ENCODE measurements at places on chromosomes 2 and 18. TPM values are rescaled to one million over a fixed set of nuclear protein-coding genes. Genes with fewer than 3 reads are reported as not detected.

DNA sequence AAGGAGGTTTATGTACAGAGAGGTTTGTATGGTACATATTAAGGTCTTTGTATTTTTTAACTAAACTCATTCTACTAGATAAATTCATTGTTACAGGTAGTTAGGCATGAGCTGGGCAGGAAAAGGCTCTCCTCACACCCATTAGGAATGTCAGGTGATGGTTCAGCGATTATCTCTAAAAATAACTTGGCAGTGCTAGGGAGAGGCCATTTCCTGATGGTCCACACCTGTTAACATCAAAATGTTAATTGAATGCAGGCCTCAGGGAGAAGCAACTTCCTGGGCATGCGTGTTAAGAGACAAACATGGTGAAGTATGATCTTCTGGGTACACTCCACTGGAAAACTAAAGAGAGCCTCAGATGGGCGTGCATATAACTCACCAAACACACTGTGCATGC, 73.6 kb downstream of the ARL6IP6 start:
- no peak overlapping the region for H3K27ac ChIP-seq
- peaks cover 3% of the 10 kb centered on the region for H3K27me3 ChIP-seq
- no peak for DNase-seq
- H3K4me3 ChIP-seq, result no peak overlapping the region
- no peaks in the 10 kb centered on the region for H3K4me1 ChIP-seq
- no peaks in the 10 kb centered on the region for H3K36me3 ChIP-seq

DNA sequence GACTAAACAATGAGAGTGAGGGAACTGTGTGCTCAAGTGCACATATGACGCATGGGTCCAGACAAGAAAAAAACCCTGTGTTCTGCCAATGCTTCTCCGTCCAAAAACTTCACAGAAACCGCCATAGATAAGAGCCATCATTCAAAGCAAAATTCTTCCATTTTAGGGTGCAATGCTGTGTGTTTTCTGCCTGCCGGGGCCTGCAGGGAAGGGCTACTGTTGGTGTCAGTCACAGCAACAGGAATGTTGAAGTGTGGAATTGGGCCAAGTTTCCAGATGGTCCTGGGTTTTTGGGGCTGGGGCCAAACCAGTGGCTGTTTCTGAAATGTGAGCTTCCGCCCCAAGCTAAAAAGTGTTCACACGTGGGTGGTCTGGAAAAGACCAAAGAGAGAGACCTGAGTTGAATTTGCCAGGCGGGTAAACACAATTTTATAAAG, 677 bp upstream of the MC2R start:
- H3K27ac ChIP-seq, result no peak overlapping the region
- no peaks in the 10 kb centered on the region for H3K4me1 ChIP-seq
- peaks cover 92% of the 10 kb centered on the region for H3K27me3 ChIP-seq

GRCh38 chr18:22224339-22224738, 55.0 kb downstream of the GATA6 start:
- no peaks in the 10 kb centered on the region for H3K36me3 ChIP-seq
- H3K27ac ChIP-seq, result peak overlapping the region; percentile 71
- peaks cover 17% of the 10 kb centered on the region for H3K4me1 ChIP-seq
- no peak overlapping the region for H3K4me3 ChIP-seq
- DNase-seq, result no peak
- no peaks in the 10 kb centered on the region for H3K27me3 ChIP-seq

Gene CHRNG
- not detected for total RNA-seq

Gene ZC3H6
- total RNA-seq, result 1.3 TPM

- H3K36me3 ChIP-seq, result peaks cover 46% of the 10 kb centered on the region
- H3K4me3 ChIP-seq, result peak overlapping the region; percentile 27
- DNase-seq, result peak; percentile 87
- H3K27me3 ChIP-seq, result no peaks in the 10 kb centered on the region
- peak overlapping the region; percentile 99 for H3K27ac ChIP-seq
These were observed 101.2 kb downstream of the KCTD18 start for GRCh38 chr2:200408428-200409316.

DNA sequence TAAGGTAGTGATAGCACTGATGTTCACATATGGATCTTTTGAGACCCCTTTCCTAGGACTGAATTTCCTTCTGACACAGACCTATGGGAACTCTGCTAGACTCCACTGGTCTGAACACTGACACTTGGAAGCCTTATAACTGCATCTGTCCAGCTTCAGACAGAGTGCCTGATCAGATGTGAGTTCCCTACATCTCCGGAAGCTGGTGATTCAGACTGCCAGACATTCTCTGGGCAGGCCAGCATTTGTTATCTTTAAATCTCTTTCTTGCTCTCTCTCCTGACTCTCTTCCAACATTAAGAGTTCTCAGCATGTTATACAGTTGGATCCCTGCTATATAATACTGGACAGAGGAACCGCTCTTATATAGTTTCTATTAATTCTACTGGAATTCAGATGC, 408.5 kb downstream of the ZEB2 start:
- H3K27ac ChIP-seq, result no peak overlapping the region
- H3K27me3 ChIP-seq, result no peaks in the 10 kb centered on the region
- H3K36me3 ChIP-seq, result no peaks in the 10 kb centered on the region
- DNase-seq, result peak; percentile 56
- H3K4me3 ChIP-seq, result no peak overlapping the region

Gene VAMP5
- not detected for total RNA-seq

- no peaks in the 10 kb centered on the region for H3K36me3 ChIP-seq
- no peak overlapping the region for H3K4me3 ChIP-seq
- no peak for DNase-seq
These were observed 453.1 kb upstream of the GCFC2 start for GRCh38 chr2:76163860-76164259.

DNA sequence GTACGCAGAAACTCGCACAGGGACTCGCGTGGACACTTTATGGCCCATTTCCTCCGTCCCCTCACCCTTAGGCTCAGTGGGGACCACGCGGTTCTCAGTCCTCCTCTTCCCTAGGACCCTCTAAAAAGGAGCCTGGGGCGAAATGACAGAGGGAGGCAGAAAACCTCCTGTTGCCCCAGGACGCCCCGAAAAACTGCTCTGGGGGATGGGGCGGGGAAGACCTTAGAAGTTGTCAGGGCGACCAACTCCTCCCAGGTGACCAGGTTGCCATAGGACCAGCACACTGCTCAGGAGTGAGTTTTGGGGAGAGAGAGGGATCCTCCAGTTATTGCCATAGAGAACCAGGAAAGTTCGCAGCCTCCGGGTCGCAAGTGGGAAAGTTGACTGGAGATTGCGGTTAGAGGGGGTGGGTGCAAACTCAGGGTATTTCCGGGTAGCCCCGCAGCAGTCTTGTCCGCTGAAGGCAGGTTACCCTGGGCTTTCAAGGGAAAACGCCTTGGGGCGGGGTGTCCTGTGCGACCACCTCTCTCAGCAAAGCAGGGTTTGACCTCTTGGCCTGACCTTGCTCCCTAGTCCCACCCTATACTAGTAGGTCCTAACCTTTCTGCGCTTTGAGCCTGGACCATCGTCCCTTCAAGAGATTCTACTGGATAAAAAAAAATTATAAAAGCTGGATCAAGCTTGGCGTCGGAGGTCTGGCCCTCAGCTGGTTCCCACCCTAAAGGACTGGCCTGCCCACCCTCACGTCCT, 7.8 kb upstream of the PAX3 start:
- H3K36me3 ChIP-seq, result no peaks in the 10 kb centered on the region
- H3K4me1 ChIP-seq, result no peaks in the 10 kb centered on the region
- no peak for DNase-seq
- H3K27me3 ChIP-seq, result peaks cover 100% of the 10 kb centered on the region
- no peak overlapping the region for H3K27ac ChIP-seq

Gene HK2
- 55.2 TPM for total RNA-seq

DNA sequence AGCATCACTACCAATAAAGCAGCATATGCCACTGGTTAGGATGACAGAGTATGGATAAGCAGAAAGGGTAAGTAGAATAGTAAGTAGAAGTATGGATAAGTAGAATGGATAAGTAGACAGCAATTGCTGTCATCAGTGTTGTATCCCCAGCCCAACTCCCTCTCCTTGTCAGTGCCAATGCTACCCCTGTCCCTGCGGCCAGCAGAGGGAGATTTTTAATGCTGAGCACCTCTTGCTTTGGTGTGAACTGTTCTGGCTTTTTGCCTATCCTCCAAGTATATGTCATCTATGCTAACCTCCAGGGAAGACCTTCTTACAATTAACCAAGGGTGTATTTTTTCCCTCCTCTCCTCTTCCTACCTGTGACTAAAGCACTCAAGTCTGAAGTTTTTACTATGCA, 136.7 kb upstream of the SPHKAP start:
- no peaks in the 10 kb centered on the region for H3K36me3 ChIP-seq
- no peak overlapping the region for H3K4me3 ChIP-seq
- no peak overlapping the region for H3K27ac ChIP-seq
- H3K4me1 ChIP-seq, result no peaks in the 10 kb centered on the region
- H3K27me3 ChIP-seq, result peaks cover 16% of the 10 kb centered on the region

Gene FOXD4L1
- 0.33 TPM for total RNA-seq
